ENCODE measurements at places on chromosomes 6 and 20.

GRCh38 chr20:12638633-12639312, 370.0 kb upstream of the SPTLC3 start:
- no peak for DNase-seq

- no peak for DNase-seq
Observed at GRCh38 chr20:40335901-40336351, 353.1 kb downstream of the MAFB start.

DNA sequence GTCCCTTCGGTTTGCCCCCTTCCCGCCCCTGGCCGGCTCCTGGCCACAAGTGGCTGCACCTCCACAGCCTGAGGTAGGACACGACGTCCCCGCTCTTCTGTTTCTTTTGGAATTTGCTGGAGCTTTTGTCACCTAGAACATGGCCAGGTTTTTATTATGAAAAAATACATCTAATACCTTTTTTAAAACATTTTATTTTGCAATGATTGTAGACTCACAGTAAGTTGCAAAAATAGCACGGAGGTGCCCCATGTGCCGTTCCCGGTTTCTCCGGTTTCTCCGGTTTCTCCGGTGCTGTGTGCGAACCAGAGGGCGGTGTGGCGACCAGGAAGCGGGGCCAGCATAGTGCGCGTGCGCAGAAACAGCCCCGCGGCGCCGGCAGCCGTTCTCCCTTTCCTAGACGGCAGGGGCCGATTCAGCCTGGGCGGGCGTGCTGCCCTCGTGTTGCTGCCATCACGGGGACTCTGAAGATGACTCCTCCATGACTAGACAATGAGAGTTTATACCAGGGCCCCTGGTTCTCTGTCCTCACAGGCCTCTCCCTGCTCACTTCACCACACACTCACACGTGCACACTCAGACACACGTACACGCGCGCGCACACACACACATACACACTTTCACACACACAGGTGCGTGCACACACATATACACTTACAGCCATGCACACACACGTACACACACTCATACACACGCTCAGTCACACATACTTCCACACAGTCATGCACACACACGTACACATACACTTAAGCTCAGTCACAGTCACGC, 102.1 kb downstream of the TMEM242 start:
- peak; percentile 70 for DNase-seq

DNA sequence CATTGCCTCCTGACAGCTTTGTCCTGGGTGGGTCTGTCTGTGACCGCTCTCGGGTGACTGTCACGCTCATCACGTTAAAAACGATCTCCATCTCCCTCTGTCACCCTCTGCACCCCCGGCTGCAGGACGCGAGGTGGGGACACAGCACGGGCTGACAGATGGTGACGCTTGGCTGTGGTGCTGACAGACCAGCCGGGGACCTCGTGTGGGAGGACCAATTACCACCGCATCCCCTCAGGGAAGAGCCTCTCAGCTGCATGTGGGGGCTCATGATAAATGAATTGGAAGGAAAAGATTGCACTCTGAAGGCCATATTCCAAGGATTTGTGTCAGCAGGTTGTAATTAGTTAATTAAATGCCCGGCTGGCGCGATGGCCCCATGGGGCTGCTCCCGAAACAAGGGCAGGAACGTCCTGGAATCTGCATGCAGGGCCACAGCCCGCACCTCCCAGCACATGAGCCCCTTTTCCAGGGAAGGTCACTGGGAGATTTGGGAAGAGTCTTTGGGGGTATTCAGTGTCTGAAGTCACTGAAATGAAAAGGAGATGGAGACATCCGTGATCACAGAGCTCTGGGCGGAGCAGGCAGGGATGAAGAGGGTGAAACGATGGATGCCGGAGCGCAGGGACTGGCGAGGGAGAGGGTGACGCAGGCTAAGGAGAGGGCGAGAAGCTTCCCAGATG, 87.1 kb downstream of the ERMARD start:
- DNase-seq, result no peak

GRCh38 chr20:62537649-62538292, 62.0 kb upstream of the GATA5 start:
- no peak for DNase-seq

GRCh38 chr6:85191656-85192055, 258.2 kb upstream of the NT5E start:
- DNase-seq, result no peak

DNA sequence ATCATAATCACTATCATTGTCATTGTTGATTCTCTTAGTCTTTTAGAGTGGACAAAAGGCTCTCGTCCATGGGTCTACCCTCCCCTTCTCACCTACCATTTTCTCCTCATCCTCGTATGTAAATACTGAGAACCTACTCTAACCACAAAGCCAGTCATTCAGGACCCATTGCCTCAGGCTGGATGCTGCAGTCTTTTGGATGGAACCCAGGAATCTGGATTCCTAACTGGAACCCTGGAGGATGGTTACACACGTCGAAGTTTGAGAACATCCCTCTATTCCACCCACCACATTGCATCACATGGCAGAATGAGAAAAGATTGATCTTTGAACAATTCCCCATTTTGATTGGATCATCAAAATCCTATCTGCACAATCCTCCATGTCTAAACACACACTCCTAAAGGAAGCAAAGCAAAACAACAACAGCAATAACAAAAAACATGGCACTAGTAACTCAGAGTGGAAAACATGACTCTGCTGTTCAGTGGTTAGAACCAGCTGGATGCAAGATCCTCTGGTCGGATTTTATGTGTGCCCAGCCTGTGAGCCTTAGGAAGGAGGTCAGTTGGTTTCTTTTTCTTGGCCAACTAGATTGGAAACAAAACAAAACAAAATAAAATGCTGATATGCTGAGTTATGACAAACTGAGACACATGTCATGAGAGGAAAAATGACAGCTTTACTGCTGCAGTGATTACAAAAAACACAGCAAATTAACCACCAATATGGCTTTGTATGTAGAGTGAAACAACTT, 38.0 kb downstream of the TSHZ2 start:
- DNase-seq, result no peak

DNA sequence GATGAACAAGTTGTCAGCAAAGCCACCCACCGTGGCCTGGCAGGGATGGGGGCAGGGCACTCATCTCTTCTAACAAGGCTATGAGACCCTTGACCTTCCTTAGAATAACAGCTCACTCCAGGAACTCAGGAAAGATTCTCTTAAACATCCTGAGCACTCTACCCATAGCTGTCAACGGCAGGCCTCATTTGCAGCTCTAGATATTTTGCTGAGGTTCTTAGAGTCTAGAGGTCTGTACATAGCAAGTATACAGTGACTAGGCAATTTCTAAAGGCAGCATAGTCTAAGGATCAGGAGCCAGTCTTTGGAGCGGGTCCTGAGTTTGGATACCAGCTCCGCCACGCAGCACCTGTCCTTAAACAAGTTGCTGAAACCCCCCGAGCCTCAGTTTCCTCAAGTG, 11.7 kb downstream of the TRERF1 start:
- DNase-seq, result no peak

DNA sequence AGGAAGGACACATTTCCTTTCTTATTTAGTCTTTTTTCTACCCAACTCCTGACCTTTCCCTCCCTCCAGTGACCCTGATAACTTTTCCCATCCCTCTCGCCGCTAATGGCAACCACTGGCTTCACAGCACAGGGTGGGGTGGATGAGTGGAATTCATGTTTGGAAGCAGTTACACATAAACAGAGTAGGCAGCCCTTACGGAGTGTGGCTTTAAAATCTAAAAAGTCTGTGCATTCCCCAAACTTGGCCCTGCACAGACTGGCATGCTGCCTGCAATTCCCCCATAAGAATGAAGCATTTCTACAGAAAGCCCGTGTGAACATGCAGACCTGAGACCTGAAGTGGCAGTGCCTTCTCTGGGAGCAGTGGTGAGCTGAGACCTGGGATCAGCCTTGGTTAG, 275.9 kb upstream of the PRND start:
- no peak for DNase-seq
